HepG2 (cell line): ENCODE measurements at places on chromosomes 3 and 15. TPM values are rescaled to one million over a fixed set of nuclear protein-coding genes. Genes with fewer than 3 reads are reported as not detected.

The MESP2 gene
- not detected in 2 replicates for polyA plus RNA-seq

The C15orf62 gene
- 1.0 and 1.1 TPM in 2 replicates for polyA plus RNA-seq

The MYZAP gene
- not detected in 2 replicates for polyA plus RNA-seq

The KAT2B gene
- polyA plus RNA-seq, result 1.4 and 1.7 TPM in 2 replicates

The INKA1 gene
- polyA plus RNA-seq, result 0.41 and 0.77 TPM in 2 replicates
